ENCODE measurements at places on chromosomes 12 and 14.

- peak; percentile 73 for DNase-seq
These were observed 14.7 kb downstream of the CPSF6 start for GRCh38 chr12:69254046-69254445.

GRCh38 chr12:70756791-70757190, 119.6 kb upstream of the PTPRB start:
- no peak for DNase-seq

DNA sequence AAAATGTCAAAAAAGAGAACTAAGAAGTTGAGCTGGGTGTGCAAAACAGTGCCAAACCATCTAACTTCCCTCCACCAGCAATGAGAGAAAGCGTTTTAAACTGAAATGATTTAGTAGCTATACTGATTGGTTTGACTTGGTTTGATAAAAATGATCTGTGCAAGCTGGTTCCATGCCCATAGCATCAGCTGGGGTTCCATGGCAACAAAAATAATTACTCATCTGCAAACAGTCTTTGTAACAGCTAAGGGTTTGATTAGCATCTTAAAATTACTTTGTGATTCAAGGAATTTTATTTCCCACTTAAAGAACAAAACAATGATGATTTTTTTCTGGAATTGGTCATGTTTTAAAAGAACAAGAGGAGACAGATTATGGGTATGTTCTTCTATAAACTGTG, 15.0 kb upstream of the BICD1 start:
- no peak for DNase-seq

DNA sequence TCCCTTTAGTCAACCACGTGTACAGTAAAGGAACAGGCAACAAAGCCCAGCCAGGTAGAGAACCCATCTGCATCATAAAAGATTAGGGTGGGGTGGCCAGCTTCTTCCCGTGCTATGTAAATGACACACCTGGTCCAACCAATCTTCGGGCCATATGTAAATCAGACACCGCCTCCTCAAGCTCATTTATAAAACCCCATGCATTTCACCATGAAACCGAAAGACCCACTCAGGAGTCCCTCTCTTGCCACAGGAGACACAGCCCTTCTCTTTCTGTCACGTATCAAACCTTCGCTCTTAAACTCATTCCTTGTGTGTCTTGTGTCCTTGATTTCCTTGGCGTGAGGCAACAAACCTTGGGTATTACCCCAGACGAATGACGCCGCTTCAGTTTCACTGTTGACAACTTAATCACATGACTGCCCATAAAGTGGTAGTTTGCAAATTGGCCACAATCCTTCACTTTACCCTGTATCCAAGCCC, 59.8 kb upstream of the TBPL2 start:
- no peak for DNase-seq

DNA sequence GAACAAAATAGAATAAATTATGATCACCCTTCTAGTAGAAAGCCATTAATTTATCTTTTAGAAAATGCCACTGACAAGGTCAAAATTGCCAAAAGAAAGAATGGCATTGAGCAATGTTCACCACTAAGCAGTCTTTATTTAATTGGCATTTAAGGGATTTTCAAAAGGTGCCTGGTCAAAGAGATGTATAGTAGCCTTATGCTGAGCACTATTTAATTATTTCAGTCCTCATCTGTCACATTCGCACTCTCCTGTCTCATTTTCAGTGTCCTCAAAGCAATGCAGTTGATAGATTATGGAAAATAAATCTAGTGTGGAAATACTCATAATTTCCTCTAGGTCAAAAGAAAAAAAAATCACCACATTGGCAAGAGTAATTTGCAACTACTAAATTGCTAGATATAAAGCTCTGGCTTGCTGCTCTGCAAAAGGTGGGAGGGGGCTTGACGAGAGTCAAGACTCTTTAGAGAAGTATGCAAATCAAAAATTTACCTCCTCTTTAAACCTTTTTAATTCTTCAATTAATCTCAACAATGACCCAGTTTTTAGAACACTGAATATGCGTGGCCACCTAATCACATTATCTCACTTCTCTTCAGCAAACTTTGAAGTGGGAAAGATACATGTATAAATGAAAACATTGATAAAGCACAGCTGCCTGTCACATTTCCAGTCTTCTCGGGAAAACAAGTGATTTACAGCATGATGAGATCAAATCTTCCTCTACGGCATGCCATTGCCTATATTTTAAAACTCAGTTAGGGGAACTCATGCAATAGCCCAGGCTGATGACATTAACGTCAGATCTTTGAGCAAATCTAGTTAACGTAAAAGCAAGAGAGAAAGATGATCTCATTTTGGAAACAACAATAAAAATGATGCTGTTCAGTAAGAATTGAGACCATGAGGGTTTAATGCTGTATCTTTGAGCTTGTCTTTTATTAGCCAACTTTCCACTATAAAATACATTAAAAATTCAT, 373.1 kb upstream of the DCN start:
- DNase-seq: no peak

DNA sequence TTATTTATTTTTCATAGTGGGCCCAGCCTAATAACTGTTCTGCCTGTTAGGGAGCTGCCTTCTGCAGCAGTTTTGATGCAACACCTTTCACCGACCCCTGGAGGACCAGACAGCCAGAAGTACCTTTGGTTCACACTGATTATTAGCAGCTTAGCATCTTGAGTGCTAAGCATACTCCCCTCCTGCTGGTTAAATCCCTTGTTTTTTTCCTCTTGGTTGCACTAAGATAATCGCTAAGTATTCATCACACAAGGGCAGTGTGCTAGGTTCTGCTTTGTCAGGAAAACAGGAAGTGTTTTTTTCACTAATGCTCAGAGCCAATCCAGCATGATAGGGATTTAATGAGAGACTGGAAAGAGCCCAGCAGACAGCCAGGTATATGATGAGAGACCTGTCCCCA, 437.0 kb downstream of the FUT8 start:
- DNase-seq: no peak

- DNase-seq: no peak
These were observed 108.3 kb upstream of the CPSF6 start for GRCh38 chr12:69131077-69131476.

DNA sequence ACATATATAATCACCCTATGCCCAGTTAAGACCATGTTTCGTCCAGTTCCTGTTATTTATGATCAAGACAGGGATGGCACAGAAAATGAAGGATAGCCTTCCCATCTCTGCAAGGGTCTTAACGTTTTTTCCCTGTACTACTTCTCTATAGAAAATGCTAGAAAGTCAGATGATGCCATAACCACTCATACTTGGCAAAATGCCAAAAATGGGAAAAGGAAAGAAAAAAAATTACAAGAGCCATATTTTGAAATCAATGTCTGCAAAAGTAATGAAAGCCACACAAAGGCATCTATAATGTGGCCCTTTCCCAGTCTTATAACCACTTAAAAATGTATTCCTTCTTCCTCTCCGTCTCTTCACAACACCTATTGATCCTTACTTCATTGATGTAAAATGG, 1.8 kb upstream of the MYL6B start:
- no peak for DNase-seq

- no peak for DNase-seq
These were observed 1.1 kb downstream of the SP1 start for GRCh38 chr12:53380794-53381730.

DNA sequence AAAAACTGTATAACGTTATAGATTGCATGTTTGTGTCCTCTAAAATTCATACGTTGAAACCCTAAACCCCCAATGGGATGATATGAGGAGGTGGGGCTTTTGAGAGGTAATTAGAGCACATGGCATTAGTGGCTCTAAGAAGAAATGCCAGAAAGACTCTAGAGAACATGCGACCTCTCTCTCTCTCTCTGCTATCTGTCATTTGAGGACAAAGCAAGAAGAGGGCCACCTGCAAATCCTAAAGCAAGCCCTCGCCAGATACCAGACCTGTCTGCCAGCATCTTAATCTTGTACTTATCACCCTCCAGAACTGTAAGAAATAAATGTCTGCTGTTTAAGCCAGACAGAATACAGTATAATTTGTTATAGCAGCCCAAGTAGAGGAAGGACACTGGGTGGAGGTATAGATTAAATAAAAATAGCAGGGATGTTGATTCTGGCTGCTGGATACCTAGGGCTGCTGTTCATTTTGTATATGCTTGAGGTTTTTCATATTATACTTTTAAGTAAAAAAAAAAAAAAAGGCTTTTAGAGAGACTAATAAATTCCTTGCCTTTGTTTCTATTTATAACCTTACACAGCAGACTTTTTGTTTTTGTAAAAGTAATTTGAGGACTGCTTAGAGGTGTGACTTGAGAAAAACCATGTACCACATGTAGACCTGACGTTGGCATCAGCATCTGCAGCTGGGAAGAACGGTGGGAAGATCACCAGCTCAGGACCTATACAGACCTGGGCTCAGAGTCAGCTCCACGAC, 26.9 kb downstream of the MOK start:
- no peak for DNase-seq

DNA sequence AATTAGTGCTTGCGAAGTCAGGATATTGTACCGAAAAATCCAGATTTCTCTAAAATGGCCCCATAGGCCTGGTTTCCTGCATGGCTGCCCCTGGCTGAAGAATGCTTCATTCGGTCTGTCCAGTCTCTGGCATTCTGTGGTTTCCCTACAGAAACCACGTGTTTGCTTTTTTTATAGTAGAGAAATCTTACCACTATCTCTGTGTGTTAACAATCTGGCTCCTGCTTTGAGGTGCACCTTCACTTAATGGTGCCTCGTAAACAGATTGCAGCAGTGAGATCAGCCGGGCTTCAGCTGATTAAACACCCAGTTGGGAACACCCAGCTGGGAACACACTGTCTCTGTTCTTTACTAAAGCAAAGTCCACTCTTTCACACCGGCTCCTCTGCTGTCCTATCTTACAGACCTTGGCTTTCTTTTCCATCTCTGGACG, 6.7 kb upstream of the DNAAF2 start:
- no peak for DNase-seq

DNA sequence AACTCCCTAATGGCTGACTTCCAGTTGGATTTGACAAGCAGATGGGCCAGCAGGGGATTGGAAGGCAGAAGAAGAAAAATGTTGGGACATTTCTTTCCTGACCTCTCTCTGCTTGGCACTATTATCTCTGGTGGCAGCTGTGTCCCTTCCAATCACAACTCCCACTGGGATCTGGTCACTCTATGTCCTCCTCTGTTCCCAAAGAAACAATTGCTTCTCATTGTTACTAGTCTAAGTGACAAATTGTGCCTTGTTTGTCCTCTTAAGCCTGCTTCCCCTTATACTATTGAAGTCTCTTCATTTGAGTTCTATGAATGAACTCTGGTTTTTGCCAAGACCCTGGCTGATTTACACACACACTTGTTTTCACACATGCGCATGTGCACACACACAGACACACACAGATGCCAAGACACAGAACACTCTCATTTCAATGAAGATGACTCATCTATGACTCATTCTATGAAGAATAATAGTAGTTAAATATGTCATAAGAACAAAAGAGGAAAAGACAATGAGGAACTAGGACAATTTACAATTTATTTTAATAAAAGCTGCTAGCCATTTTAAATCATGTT, 83.0 kb upstream of the FAR2 start:
- no peak for DNase-seq

DNA sequence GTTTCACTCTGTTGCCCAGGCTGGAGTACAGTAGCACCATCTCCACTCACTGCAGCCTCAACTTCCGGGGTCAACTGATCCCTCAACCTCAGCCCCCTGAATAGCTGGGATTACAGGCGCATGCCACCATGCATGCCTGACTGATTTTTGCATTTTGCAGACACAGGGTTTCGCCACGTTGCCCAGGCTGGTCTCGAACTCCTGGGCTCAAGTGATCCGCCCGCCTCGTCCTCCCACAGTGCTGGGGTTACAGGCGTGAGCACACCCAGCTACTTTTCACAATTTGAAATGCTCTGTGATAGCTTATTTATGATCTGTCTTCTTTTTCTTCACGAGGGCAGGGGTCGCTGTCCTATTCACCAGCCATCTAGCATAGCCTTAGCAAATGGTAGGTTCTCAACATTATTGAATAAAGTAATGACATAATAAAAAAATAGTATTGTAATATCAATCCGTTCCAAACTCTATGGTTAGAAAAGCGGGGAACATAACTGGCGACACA, 477 bp upstream of the DDX47 start:
- no peak for DNase-seq

DNA sequence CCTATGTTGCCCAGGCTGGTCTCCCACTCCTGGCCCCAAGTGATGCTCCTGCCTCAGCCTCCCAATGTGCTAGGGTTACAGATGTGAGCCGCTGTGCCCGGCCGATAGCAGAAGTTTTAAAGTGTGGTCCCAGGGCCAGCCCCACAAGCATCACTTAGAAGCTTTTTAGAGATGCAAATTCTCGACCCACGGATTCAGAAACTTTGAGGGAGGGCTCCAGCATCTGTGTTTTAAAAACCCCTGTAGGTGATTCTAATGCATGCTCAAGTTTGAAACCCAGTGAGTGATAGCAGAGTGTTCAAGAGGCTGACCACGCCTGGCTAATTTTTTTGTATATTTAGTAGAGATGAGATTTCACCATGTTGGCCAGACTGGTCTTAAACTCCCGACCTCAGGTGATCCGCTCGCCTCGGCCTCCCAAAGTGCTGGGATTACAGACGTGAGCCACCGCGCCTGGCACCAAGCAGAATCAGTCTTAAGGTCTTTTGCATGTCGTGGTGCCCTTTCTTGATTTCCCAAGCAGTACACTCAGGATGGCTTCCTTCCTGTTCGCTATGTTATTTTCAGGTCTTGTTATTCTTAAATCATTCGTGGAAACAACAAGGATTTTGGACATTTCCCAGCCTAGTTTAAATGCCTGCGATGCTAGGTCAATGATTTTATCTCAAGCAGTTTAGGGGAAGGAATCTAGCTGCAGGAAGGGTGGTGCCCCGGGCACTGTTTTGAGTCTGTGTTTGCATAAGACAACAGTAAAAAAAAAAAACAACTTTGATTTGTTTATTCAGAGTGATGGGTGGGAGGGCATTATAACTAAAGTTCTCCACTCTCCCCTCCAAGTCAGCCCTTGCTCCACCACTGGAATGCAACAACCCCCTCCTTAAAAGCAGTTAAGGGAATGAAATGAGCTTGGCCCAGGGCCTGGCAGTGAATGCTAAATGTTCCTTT, 9.2 kb upstream of the RILPL2 start:
- no peak for DNase-seq

GRCh38 chr14:67583711-67584644, 16.1 kb downstream of the PIGH start:
- peak; percentile 51 for DNase-seq

GRCh38 chr12:94299846-94300245, 151.5 kb downstream of the PLXNC1 start:
- DNase-seq: no peak

DNA sequence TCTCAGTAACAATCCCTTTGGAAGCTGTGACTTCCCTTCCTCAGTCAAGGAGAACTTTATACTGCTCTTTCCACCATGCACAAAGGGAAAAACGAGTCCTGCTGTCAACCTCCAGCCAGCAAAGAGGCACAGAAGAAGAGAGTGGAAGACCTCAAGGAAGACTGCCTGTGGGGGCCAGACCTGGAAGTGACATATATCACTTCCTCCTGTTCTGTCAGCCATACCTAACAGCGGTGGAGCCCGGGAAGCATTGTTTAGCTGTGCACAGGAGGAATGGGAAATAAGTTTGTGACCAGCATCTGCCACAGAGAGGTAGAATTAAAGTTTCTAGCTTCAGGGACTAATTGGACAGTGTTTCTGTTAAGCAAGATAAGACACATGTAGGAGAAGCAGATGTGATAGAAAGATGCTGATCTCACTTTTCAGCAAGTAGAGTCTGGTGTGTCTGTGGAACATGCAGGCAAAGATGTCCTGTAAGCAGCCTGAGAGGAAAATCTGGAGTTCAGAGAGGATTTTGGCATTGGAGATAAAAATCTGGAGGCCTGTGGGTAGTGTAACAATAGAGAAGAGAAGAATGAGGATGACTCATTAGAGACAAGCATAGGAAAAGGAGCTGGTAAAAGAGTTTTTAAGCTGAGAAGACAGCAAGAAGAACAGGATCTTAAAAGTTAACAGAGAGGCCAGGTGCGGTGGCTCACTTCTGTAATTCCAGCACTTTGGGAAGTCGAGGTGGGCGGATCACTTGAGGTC, 141.6 kb upstream of the CPSF6 start:
- DNase-seq: no peak

All from CD4-positive, alpha-beta T cell treated with Interleukin-12 subunit alpha and Interleukin-12 subunit beta, for 1 hour (primary cell).